ENCODE measurements at places on chromosomes 13 and 19.

DNA sequence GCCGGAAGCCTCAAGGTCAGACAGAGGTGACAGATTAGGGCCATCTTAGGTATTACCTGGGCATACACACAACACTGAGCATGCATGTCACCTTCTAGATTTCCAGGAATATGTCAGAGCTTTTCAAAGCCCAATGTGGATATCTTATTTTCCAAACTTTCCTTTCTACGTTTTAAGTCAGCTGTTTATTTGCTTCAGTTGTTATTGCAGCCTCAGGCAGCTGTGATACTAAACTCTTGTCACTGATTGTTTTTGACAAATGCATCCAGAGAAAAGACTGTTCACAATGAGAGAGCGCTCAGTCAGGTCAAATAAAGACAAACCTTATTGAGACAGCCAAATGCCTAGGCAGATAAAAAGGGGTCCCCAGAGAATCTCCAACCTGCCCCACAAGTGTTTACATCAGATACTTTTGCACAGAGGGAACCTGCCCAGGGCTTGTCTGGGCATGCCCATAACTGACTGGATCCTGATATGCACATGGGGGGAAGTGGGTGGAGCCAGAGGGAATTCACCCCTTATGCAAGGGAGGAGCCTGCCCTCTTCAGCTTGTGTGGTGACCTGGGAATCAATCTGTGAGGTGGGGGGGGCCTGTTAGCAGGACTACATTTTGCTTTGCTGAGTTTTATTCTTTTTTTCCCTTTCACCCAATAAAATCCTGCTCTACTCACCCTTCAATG, 28.5 kb downstream of the MED4 start:
- no peak for DNase-seq

GRCh38 chr19:34218818-34219164, 35.6 kb upstream of the GARRE1 start:
- DNase-seq, result no peak

DNA sequence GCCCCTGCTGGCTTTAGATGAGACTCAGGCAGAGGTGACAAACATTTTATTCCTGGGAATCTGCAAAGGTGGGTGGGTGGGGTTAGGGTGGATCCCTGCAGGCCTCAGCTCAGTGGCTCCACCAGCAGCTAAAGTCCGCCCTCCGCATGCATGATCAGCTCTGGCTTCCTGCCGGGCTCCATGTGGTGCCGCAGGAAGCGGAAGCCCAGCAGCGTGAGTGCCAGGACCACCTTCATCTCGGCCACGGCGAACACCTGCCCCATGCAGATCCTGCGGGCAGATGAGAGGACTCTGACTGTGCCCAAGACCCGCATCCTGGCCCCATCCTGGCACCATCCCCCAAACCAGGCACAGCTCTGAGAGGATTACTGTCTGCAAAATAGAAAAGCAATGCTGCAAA, 26.3 kb downstream of the CYP4F2 start:
- no peak for DNase-seq

GRCh38 chr19:40229484-40229883, 3.0 kb upstream of the CCNP start:
- no peak for DNase-seq

- DNase-seq, result peak; percentile 3
Measured at GRCh38 chr13:46953331-46953730, 56.5 kb upstream of the HTR2A start.

DNA sequence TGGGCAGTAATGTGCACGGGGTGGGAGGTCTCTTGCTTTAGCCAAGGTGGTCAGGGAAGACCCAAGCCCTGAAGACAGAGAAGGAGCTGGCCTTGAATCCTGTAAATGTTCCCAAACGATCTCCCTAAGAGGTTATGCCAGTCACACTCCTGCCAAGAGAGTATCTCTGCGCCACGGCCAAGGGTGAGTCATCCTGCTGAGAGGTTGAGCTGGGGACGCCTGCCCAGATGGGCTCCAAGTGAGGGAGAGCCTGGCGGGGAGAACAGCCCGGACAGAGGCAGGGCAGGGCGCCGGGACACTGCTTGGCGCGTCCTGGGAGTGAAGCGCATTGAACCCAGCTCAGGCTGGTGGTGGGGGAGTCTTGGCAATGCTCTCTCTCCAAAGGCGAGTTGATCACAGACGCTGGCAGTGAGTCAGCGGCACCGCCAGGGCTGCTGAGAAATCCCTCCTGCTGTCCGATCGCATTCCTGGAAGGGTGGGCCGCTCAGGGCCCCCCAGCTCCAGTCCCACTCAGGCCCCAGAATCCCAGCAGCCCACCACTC, 16.4 kb downstream of the SULT2B1 start:
- DNase-seq, result peak; percentile 36

- DNase-seq, result no peak
Measured at GRCh38 chr13:45063261-45063860, 56.9 kb upstream of the GTF2F2 start.

Measured in hematopoietic multipotent progenitor cell (in vitro differentiated cells).